ENCODE measurements at places on chromosomes 1 and 21.
A peak's percentile ranks its signal among the peaks of the same experiment; 100 is the strongest.

DNA sequence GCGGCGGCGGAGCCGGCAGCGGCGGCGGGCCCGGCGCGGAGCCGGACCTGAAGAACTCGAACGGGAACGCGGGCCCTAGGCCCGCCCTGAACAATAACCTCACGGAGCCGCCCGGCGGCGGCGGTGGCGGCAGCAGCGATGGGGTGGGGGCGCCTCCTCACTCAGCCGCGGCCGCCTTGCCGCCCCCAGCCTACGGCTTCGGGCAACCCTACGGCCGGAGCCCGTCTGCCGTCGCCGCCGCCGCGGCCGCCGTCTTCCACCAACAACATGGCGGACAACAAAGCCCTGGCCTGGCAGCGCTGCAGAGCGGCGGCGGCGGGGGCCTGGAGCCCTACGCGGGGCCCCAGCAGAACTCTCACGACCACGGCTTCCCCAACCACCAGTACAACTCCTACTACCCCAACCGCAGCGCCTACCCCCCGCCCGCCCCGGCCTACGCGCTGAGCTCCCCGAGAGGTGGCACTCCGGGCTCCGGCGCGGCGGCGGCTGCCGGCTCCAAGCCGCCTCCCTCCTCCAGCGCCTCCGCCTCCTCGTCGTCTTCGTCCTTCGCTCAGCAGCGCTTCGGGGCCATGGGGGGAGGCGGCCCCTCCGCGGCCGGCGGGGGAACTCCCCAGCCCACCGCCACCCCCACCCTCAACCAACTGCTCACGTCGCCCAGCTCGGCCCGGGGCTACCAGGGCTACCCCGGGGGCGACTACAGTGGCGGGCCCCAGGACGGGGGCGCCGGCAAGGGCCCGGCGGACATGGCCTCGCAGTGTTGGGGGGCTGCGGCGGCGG is 1.0 kb downstream of the ARID1A start:
- peak; percentile 53 for DNase-seq

DNA sequence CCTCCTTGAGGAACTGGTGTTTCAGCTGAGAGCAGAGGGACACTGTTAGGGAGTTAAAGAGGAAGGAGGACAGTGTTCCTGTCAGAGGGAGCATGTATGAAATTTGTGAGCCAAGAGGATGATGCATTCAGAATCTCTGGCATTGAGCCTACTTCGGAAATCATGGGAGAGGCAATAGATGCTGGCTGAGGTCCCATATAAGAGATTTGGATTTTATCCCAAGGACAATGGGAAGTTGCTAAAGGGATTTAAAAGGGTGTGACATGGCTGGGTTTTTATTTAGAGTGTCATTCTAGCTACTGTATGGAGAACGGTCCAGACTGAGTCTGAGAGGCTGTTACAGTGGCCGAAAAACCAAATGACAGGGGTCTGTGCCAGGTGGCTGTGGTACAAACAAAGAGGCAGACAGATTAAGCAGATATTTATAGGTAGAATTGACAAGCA is 403.2 kb upstream of the B3GALT2 start:
- DNase-seq, result no peak

GRCh38 chr1:70429219-70429618 is 18.2 kb downstream of the CTH start:
- DNase-seq, result no peak

DNA sequence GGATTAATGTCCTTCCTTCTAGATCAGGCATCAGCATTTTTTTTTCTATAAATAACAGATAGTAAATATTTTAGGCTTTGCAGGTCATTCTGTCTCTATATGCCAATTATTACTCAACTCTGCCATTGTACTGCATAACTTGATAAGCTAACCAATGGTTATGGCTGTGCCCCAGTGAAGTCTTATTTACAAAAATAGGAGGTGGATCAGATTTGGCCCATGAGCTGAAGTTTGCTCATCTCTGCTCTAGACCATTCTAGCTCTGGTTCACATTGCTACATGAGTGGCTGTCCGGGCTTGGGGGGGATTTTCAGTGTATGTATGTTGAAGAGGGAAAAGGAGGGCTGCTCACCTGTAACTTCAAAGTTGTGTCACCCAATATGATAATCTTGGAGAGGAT is 10.1 kb downstream of the RAB7B start:
- DNase-seq, result no peak

GRCh38 chr1:105462308-105462707 is 1594.2 kb upstream of the PRMT6 start:
- no peak for DNase-seq

- no peak for DNase-seq
Measured at GRCh38 chr1:48841461-48841860, 64.8 kb upstream of the BEND5 start.

GRCh38 chr1:165914136-165914798 is 86.9 kb downstream of the UCK2 start:
- DNase-seq, result peak; percentile 74

GRCh38 chr1:45883658-45884057 is 80.2 kb downstream of the MAST2 start:
- DNase-seq, result no peak

- DNase-seq, result no peak
Measured at GRCh38 chr1:151478140-151478812, 19.0 kb upstream of the POGZ start.

DNA sequence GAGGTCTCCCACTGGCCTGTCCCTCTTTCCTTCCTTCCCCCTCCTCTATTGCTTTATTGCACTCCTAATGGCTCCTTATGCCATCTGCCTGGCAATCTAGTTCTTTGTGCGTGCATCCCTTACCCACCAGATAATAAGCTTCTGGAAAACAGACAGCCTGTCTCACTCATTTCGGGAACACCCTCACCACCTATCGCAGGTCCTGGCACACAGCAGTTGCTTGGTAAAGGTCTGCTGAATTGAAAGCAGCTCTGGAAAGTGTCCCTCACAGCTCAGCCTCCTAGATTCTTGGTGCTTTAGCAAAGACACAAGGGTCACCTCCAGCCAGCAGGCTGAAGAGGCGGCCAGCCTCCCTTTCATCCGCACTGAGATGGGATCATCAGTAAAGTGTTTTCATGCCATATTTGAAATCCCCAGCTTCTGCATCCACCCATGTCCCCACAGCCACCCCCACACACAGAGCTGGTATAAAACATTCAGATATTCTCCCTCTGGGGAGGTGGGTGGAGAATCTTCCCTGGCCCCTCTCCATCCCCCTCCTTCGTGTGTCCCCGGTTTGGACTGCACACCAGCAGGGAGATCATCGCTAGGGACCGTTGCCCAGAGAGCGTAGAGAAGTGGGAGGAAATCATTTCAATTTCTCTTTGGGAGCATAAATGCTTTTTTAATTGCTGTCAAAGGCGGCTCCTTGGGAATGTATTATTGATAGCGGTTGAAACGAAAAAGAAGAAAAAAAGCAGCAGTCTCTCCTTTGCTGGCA is 29.1 kb upstream of the ATP2B4 start:
- DNase-seq, result peak; percentile 49

DNA sequence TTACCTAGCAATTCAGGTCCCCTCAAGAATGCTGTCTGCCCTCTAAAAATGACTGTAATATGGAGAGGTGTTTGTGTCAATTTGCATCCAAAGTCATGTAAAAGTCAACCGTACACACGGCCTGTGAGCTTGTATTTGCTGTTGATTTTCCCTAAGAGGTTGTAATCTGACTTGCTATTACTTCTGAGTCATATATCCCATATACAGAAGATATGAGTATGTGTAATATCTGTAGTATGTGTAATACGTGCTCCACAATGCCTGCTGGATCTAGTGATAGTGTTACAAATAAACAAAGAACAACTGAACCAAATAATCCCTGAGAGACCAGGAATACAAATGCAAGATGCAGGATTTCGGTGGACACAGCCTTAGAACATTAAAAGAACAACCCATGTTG is 1.4 kb upstream of the KCNJ6 start:
- DNase-seq, result no peak

- no peak for DNase-seq
Measured at GRCh38 chr21:42526379-42526727, 12.7 kb downstream of the SLC37A1 start.

GRCh38 chr1:58162952-58163550 is 383.5 kb downstream of the OMA1 start:
- DNase-seq, result peak; percentile 70

- no peak for DNase-seq
Measured at GRCh38 chr21:16583556-16583955, 853.8 kb downstream of the USP25 start.

- no peak for DNase-seq
Measured at GRCh38 chr1:199287206-199287605, 648.4 kb downstream of the PTPRC start.

- DNase-seq, result no peak
Measured at GRCh38 chr1:147541672-147542568, 619 bp downstream of the BCL9 start.

GRCh38 chr1:30572192-30572591 is 151.2 kb downstream of the MATN1 start:
- DNase-seq, result no peak

DNA sequence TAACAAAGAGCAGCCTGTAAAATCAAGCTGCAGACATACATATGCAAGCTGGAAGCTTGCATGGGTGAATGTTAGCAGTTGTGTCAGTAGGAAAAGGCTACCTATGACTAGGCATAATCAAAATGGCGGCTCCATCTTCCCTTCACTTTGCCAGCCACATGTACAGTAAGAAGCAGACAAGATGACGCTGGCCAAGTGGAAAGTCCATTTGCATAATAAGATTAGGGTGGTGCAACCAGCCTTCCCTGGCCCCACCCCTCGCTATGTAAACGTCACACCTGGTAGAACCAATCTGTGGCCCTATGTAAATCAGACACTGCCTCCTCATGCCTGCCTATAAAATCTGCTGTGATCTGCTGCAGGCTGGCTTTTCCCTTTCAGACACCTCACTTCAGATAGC is 171.9 kb upstream of the USP25 start:
- no peak for DNase-seq

DNA sequence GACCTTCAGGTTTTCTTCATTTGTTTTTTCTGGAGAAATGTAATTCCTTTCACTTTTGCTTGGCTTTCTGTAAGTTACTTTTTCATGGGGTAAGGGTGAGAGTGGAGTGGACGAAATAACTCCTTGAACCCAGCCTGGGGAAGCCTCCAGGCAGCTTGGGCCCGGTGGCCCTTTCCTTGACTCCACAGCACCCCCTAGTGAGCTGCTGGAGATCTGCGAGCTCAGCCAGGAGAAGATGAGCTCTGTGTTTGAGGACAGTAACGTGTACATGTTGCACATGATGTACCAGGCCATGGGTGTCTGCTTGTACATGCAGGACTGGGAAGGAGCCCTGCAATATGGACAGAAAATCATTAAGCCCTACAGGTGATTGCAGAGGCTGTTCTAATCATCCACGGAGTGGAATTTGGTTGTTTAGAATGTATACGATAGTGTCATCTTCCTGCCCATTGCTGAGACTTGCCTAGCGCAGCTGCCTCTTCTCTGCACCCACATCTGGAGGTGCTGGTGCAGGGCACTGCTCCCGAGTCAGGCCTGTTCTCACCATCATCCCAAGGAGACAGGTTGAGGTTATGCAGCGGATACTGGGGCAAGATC is 51.0 kb downstream of the SMYD2 start:
- DNase-seq, result peak; percentile 49

DNA sequence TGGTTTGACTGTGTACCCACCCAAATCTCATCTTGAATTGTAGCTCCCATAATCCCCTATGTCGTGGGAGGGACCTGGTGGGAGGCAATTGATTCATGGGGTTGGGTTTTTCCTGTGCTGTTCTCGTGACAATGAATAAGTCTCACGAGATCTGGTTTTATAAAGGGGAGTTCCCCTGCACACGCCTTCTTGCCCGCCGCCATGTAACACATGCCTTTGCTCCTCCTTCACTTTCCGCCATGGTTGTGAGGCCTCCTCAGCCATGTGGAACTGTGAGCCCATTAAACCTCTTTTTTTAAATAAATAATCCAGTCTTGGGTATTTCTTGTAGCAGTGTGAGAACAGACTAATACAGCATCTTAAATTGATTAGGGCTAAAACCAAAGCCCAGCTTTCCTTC is 22.6 kb upstream of the RERE start:
- DNase-seq, result no peak

DNA sequence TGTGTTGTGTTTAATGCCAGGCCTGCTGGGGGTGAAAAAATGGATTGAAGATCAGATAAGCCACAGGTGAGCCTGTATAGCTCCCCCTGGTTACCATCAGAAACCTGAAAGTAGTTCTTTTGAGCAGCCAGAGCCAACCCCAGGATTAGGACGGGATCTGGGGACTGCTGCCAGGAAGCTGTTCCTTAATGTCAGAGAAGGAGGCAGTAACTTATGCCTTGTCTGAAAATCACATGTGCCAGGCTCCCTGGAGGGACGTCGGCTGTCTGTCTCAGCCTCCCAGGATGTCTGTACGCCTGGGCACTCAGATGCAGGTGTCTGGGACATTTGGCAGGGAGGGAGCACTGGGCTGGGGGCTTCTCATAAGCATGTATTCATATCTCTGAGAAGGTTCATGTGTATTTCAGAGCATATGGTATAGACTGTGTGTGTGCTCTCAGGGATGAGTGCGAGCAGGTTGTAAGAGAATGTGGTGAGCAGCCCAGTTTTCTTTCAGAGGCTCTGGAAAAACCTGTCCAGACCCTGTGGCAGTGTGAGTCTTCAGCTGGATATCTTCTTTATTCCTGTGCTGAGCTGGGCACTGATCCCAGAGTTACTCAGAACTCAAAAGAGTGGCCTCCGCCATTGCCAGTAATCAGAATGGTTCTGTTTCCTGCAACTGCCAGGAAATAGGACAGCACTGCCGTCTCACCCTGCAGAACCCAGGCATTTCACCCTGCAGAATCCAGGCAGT is 2.8 kb downstream of the FAM43B start:
- DNase-seq, result no peak

DNA sequence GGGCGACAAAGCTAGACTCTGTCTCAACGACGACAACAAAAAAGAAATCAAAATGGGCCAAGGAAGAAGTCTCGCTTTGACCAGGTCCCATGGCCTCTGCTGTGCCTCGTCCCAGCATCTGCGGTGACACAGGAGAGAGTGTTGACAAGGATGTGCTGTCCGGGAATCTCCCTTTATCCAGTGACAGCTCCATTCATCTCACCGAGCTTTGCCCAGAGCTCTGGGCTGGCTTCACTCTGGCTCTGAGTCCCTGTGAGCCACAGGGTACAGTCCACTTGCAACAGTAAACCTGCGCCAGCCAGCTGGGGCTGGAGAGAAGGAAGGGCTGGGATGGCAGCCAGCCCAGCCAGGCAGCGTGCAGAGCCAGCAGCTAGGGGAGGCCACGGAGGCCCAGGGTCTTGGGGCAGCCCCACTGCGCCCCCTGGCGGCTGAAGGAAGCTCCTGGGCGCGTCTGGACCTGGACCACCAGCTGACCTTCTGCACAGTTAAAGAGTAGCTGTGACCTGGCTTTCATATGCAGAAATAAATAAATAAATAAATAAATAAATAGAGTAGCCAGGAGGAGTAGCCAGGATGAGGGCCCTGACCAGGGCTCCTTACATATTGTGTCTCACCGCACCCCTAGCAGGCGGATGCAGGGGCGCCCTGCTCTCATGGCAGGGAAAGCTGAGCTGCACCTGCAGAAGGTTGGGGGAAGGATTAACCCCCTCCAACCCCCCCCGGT is 29.7 kb downstream of the ENO1 start:
- DNase-seq, result peak; percentile 89

- DNase-seq, result no peak
Measured at GRCh38 chr21:36603221-36603620, 95.7 kb upstream of the SIM2 start.

All from retina (tissue), 1 donor.